HCT116 (cell line): ENCODE measurements at places on chromosomes 11 and 22. TPM values are rescaled to one million over a fixed set of nuclear protein-coding genes. Genes with fewer than 3 reads are reported as not detected.

GRCh38 chr11:1908618-1909017, 10.9 kb upstream of the TNNT3 start:
- no peak overlapping the region for H3K27ac ChIP-seq
- H3K36me3 ChIP-seq = no peaks in the 10 kb centered on the region
- no peak for DNase-seq

DNA sequence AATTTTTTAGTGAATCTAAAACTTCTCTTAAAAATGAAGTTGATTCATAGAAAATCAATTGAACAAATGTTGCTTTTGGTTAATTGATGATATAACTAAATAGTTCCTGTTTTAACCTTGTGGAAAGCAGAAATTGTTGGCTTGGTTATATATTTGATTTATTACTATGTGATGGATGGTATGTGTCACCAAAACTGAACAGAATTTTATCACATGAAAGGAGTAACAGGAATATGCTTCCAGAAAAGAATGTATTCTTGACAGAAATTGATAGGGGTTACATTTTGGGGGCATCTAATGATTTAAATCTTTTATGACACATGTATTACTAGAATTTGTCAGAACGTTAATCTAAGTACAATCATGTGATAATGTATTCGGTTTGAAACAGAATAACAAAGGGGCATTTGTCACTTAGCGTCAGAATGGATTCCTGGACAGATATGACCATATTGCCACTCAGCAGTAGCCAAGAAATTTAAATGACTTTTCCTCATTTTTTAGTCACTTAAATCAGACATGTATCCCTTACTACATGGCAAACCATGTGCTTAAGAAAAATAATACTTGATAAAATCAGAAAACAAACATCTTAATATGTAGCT, 295.2 kb downstream of the GRM5 start:
- no peak for DNase-seq
- H3K4me1 ChIP-seq = no peaks in the 10 kb centered on the region
- H3K36me3 ChIP-seq = no peaks in the 10 kb centered on the region
- H3K4me3 ChIP-seq = no peak overlapping the region
- H3K27me3 ChIP-seq = no peaks in the 10 kb centered on the region
- no peak overlapping the region for H3K27ac ChIP-seq

GRCh38 chr22:24550028-24550901, 4.7 kb downstream of the GUCD1 start:
- H3K27ac ChIP-seq = no peak overlapping the region
- no peak for DNase-seq
- no peaks in the 10 kb centered on the region for H3K27me3 ChIP-seq
- H3K4me1 ChIP-seq = peaks cover 6% of the 10 kb centered on the region; the same call in 1 of the 2 replicates

GRCh38 chr11:47788181-47788580, 21.0 kb upstream of the FNBP4 start:
- H3K4me1 ChIP-seq = no peaks in the 10 kb centered on the region
- H3K4me3 ChIP-seq = no peak overlapping the region
- H3K27me3 ChIP-seq = no peaks in the 10 kb centered on the region
- H3K27ac ChIP-seq = no peak overlapping the region
- DNase-seq = no peak

DNA sequence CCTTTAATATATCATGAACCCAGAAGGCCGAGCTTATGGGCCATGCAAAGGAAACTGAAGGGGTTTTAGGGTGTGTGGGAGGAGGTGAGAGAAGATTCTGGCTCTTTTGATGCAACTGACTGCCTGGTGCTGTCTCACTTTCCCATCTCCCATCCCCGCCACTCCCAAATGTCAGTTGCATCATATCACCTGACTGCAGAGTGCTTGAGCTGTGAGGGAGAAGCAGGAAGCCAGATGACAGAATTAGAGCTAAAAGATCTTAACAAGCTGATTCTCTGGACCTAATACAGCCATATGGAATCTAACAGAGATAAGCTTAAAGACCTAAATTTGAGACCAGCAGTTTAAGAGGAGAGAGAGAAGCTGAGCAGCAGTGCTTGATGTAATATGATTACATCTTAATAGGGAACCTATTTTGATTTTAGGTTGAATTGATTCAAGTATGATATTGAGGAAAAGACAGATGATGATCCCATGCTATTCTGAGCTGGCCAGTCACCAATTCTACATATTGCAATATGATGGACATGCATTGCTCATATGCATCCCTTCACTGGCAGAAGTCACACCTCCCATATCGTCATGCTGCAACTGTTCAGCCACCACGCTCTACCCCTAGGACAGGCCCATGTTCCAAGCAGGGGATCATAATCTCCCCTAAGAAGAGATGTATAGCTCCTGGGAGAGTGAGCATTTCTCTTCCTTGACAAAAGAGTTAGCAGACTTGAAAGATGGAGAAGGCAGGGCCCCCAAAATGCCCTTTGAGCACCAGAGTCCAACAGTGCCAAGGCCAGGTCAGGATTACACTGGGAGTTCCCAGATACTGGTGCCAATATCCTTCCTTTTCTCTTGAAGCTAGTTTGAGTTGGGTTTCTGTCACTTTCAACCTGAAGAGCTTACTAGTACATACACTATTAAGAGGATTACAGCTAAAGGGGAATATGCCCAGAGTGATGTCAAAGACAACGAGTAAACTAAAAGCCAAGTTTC, 44.9 kb downstream of the PLEKHA7 start:
- no peak overlapping the region for H3K27ac ChIP-seq
- H3K4me1 ChIP-seq = no peaks in the 10 kb centered on the region
- no peaks in the 10 kb centered on the region for H3K36me3 ChIP-seq
- no peak for DNase-seq
- H3K27me3 ChIP-seq = no peaks in the 10 kb centered on the region
- no peak overlapping the region for H3K4me3 ChIP-seq

- H3K4me3 ChIP-seq = no peak overlapping the region
- H3K27me3 ChIP-seq = no peaks in the 10 kb centered on the region
- peaks cover 38% of the 10 kb centered on the region for H3K4me1 ChIP-seq
- H3K27ac ChIP-seq = no peak overlapping the region
These were observed 25.5 kb upstream of the CREB3L1 start for GRCh38 chr11:46251954-46252353.

DNA sequence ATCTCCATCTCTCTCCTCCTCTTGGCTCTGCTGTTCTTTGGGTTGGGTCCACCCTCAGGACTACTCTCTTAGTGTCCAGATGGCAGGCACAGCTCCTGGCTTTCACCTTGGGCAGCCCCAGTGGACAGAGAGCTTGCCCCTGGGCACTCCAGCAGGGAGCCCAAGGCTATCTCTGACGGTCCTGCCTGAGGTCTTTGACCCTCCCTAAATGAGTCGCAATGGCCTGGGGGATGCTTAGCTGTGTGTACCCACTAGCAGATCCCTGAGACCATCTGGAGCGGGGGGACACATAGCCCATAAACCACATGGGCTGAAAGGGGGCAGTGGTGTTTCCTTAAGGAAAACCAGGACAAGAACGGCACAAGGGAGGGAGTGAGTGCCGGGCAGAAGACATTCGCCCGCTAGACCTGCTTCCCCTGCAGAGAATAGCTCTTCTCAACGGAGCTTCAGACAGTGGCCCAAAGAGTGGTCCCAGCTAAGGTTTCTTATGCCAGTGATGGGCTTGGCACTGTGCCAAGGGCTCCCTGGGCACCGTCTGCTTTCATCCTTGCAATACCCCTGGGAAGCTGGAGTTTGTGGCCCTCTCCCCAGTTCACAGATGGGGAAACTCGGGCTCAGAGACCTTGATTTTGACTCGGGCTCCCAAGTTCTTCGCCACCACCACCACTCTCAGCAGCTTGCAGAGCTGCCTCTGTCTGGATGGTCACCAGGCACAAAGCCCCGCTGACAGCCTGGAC, 53.9 kb upstream of the ANO1 start:
- DNase-seq = no peak
- peaks cover 6% of the 10 kb centered on the region; the same call in 1 of the 2 replicates for H3K4me1 ChIP-seq
- no peak overlapping the region for H3K4me3 ChIP-seq
- no peaks in the 10 kb centered on the region for H3K27me3 ChIP-seq
- no peaks in the 10 kb centered on the region for H3K36me3 ChIP-seq
- H3K27ac ChIP-seq = no peak overlapping the region

DNA sequence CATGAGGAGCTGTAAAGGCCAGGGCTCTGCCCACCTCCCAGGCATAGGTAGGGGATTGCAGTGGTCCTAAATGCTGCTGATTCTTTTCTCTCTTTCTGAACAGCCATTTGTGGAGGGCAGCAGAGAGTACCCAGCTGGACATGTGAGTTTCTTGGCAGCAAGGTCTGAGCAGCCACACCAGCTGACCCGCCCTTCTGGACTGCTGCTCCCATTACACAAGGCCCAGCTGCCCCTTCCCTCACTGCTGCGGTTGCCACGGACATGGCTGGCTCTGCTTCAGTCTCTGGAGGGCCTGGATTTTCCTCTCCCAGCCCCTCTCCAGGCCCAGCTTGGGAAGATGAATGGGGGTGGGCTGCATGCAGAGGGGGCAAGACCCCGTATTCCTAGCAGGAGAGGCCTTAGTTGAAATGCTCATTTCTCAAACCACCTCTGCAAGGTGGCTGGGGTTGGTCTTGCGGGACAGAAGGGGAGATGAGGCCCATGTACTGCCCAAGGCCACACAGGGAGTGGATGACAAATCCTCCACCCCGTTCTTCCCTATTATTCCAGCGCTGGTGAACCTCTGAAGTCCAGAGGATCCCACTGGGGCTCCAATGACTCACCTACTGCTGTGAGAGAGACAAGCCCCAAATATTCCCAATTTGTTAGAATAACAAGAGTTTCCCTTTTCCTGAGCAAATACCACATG, 4.6 kb downstream of the LGALS12 start:
- no peaks in the 10 kb centered on the region for H3K36me3 ChIP-seq
- no peaks in the 10 kb centered on the region for H3K27me3 ChIP-seq
- H3K4me1 ChIP-seq = no peaks in the 10 kb centered on the region

DNA sequence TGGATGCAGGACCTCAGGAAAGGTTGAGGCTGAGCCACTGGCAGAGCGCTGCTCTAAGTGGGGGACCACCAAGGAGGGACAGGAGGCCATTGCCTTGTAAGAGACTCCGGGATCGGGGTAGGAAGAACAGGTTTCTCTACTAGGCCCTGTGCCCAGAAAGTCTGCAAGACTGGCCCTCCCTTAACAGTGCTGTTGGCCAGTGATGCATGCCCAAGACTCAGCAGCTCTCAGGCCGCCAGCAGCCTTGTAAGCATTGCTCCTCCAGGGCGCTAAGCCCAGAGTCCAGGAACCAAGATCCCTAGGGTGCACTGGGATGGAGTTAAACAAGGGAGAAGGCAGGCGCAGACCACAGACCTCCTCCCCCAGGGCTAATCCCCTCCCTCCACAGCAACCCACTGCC, 39.3 kb upstream of the PANX1 start:
- no peak for DNase-seq
- H3K36me3 ChIP-seq = no peaks in the 10 kb centered on the region
- H3K4me1 ChIP-seq = no peaks in the 10 kb centered on the region
- H3K4me3 ChIP-seq = no peak overlapping the region

GRCh38 chr22:37739611-37740049, 42.8 kb downstream of the TRIOBP start:
- H3K4me3 ChIP-seq = no peak overlapping the region
- no peaks in the 10 kb centered on the region for H3K36me3 ChIP-seq
- H3K4me1 ChIP-seq = peaks cover 69% of the 10 kb centered on the region
- H3K27me3 ChIP-seq = no peaks in the 10 kb centered on the region

DNA sequence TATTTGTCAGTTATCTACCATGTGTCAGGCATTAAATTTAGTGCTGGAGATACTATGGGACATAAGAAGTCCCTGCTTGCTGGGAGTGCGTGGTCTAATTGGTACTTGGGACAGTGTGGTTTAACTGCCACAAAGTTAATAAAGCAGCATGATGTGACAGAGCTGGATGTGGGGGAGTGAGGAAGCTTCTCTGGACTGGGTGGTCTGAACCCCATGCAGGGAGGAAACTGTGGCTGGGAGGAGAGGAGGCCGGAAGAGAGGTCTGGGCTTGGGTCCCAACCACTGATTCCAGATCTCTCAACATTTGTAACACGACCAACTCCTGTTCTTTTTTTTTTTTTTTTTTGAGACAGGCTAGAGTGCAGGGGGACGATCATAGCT, 37.1 kb downstream of the ST3GAL4 start:
- no peak for DNase-seq
- no peak overlapping the region for H3K4me3 ChIP-seq
- no peaks in the 10 kb centered on the region for H3K27me3 ChIP-seq
- H3K36me3 ChIP-seq = no peaks in the 10 kb centered on the region
- H3K27ac ChIP-seq = no peak overlapping the region

- no peaks in the 10 kb centered on the region; the same call in 1 of the 2 replicates for H3K36me3 ChIP-seq
- H3K27ac ChIP-seq = no peak overlapping the region
- H3K4me1 ChIP-seq = no peaks in the 10 kb centered on the region
- H3K27me3 ChIP-seq = no peaks in the 10 kb centered on the region
- no peak overlapping the region for H3K4me3 ChIP-seq
These were observed 32.9 kb downstream of the PPME1 start for GRCh38 chr11:74203966-74204365.

DNA sequence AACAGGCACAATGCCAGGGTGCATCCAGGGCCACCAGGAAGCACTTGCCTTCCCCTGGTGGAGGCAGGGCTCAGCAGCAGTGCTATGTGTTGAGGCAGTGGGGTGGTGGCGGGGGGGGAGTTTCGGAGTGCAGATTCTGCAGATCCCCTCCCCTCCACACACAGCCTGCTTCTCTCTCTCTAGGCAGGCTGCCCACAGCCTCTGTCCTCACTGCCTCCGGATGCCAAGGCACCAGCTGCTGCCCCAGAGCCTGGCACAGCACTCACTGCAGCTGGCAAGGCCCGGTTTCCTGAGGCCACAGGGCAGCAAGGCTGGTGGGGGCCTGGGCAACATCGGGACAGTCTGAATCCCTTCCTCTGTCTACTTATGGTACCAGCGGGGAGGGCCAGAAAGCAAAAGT, 35.8 kb downstream of the NRXN2 start:
- no peaks in the 10 kb centered on the region for H3K27me3 ChIP-seq
- H3K4me1 ChIP-seq = no peaks in the 10 kb centered on the region
- H3K27ac ChIP-seq = no peak overlapping the region
- no peaks in the 10 kb centered on the region for H3K36me3 ChIP-seq
- H3K4me3 ChIP-seq = no peak overlapping the region

GRCh38 chr22:39482768-39483167, 19.3 kb upstream of the MIEF1 start:
- H3K4me3 ChIP-seq = no peak overlapping the region
- no peak for DNase-seq
- no peak overlapping the region for H3K27ac ChIP-seq
- H3K27me3 ChIP-seq = no peaks in the 10 kb centered on the region

DNA sequence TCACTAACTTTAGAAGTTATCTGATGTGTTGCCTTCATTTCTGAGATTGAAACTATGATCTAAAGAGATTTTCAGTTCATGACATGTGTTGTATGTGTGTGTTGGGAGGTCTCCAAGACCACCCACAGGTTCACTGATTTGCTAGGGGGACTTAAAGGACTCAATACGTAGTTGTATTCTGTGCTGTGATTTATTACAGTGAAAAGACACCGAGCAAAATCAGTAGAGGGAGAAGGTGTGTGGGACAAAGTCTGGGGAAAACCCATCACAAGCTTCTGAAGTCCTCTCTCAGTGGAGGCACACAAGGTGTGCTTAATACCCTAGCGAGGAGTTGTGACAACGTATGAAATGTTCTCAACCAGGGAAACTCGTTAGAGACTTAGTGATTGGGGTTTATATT, 35.6 kb downstream of the RNF169 start:
- H3K4me3 ChIP-seq = no peak overlapping the region
- no peak overlapping the region for H3K27ac ChIP-seq
- no peaks in the 10 kb centered on the region for H3K36me3 ChIP-seq
- H3K27me3 ChIP-seq = no peaks in the 10 kb centered on the region

GRCh38 chr11:131278472-131278871, 91.9 kb upstream of the NTM start:
- H3K27ac ChIP-seq = no peak overlapping the region
- no peaks in the 10 kb centered on the region for H3K27me3 ChIP-seq
- no peaks in the 10 kb centered on the region for H3K4me1 ChIP-seq
- no peak for DNase-seq

The KIAA1671 gene
- total RNA-seq = 36.8 TPM

The TSGA10IP gene
- total RNA-seq = not detected

The LDHAL6A gene
- not detected for total RNA-seq

The SELENOM gene
- 65.6 TPM for total RNA-seq

The GPR83 gene
- 0.39 TPM for total RNA-seq

The SYT12 gene
- 4.3 TPM for total RNA-seq

The KRTAP5-2 gene
- not detected for total RNA-seq

The LRRC10B gene
- total RNA-seq = not detected
